ENCODE measurements at places on chromosomes 7 and 10.

DNA sequence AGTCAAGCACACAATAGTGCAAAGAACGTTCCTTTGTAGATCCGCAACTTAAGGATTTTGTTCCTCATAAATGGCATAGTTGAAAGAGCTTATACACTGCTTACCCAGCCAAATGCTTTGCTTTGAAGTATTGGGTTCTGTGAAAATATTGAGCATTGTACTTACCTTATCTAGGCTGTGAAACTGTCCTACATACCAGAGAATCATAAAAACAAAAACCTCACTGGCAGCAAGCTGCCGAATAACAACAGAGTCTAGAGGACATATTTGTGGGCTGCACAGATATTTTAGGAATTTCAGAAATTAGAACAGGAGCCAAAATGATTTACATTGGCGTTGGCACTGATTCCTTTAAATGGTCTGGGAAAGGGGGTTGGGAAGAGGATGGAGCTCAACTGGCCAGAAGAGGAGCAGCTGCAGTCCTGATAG is 174.8 kb downstream of the RTKN2 start:
- DNase-seq = peak; percentile 53

- DNase-seq = no peak
Observed at GRCh38 chr7:158291998-158292397, 295.6 kb downstream of the PTPRN2 start.

- no peak for DNase-seq
Observed at GRCh38 chr10:73907841-73908517, 3.0 kb upstream of the PLAU start.

DNA sequence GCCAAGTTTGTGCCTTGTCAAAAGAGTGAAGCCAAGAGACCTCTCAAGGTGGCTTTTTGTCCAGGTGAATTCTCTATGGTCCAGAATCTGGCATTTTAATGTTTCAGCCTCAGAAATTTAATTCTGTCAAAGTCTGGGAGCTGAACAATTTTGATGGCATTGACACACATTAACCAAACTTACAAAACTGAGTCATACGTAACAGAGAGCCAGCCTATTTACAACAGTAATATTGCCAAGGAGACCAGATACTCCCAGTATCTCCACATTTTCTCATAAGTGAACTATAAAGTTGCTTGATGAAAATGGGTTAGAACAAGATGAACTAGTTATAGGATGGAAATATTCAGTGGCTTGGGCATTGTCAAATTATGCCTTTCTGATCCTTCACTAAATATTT is 43.8 kb downstream of the PDE6C start:
- no peak for DNase-seq

DNA sequence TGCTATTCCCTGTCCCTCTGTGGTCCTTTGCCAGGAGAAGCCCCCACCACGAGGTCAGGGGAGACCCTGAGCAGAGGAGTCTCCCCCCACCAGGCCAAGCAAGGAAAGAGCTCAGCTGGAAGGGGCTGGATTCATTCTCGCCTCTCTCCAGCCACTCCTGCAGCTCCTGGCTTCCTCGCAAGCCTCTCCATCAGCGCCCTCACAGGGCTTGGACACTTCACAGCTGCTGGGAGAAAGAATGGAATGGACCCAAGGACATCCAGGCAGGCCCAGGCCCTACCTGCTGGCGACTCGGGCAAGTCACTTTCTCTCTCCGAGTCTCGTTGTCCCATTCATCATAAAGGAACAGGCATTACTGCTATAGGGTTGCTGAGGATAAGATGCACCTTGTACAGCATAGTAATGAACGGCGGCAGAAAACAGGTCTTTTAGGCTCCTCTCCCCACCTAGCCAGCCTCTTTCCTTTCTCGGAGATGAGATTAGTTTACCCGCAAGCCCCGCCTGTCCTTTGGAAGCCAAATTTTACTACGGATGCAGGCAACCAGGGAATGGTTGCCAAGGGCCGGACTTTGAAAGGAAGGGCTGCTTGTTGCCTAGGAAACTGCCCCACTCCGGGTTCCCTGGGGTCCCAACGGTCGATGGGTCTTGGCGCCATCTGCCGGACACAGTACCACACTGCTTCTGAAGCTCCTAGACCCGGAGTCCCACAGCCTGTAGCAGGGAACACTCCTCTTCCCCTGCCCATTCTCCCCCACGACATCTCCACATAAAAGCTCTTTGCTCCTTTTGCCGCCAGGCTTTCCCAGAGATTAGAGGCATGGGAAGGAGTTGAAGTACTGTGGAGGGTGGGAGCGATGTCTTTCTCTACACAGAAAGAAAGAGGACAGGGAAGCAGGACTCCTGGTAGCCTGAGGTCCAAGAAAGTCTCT is 22.3 kb downstream of the IMPDH1 start:
- peak; percentile 71 for DNase-seq

DNA sequence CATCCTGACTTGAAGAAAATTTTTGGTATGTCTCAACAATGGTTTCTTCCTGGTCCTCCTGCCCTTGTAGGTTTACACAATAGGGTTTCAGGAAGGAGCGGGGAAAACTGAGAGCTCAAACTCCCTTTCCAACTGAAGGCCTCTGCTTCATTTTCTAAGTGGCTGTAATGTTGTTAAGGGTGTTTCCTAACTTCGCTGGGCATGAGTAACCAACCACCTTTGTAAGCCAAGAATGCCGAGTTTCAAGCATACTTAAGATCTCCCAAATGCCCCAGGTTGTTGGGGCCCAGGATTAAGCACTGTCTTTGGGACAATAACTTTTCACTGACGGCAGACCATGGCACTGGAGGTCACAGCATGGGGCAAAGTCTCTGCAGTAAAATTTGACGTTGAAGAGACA is 33.6 kb upstream of the DRGX start:
- no peak for DNase-seq

- no peak for DNase-seq
Observed at GRCh38 chr7:118575393-118575948, 351.0 kb downstream of the ANKRD7 start.

GRCh38 chr7:27890205-27890849 is 150.4 kb downstream of the TAX1BP1 start:
- DNase-seq = no peak

DNA sequence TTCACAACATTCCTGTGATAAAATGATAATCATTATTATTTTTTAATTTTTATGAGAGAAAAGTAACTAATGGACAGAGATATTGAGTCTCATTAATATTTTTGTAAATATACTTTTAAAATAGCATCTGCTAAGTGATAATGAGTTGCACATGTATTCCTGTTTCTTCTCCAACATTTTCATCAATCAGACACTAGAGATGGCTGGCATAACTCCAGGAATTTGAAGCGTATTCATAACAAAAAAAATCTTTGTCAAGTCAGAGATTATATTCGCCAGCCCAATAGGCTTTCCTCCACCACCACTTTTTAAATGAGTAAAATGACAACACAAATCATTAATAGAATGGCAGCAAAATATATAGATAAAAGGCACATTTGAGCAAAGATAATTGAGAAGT is 524.0 kb upstream of the KCND2 start:
- DNase-seq = no peak

DNA sequence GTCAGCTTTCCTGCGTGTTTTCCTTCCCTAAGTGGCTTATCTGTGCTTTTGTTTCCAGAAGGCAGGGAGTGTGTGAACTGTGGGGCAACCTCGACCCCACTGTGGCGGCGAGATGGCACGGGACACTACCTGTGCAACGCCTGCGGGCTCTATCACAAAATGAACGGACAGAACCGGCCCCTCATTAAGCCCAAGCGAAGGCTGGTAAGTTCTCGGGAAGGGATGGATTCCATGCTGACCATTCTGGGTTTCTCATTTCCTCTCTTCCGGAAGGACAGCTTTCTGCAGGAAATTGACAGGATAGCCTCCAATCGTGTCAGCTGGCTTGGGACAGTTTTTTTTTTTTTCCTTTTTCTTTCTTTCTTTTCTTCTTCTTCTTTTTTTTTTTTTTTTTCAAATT is 9.4 kb downstream of the GATA3 start:
- DNase-seq = no peak

- DNase-seq = no peak
Observed at GRCh38 chr7:9603291-9603690, 1169.9 kb downstream of the NXPH1 start.

- DNase-seq = peak; percentile 99
Observed at GRCh38 chr10:97640174-97640867, at the start of gene PI4K2A. PI4K2A (plus strand) TSS chr10:97640671; CDS start chr10:97640743, 72 bp downstream.

GRCh38 chr10:119177708-119178371 is 772 bp downstream of the PRDX3 start:
- DNase-seq = no peak

- no peak for DNase-seq
Observed at GRCh38 chr7:26381476-26382353, 90.1 kb downstream of the SNX10 start.

DNA sequence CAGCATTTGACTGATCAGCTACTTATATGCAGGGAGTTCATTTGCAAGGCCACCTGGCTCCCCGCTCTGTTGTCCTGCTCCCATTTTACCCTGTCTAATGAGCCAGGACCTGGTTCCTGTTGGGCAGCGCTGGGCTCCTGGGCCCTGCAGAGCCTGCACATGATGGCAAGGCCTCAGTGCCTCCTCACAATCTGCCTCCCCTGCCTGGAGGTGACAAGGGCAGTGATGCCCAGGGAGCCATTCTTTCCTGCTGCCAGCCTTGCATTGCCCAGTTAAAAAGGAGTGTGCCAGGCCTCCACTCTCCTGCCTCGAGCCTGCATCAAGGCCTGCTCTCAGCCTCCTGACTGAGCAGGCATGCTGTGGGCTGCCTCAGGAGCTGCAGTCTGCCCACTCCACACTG is 28.5 kb downstream of the CHAT start:
- DNase-seq = no peak

- no peak for DNase-seq
Observed at GRCh38 chr10:121600611-121601010, 2.4 kb upstream of the FGFR2 start.

DNA sequence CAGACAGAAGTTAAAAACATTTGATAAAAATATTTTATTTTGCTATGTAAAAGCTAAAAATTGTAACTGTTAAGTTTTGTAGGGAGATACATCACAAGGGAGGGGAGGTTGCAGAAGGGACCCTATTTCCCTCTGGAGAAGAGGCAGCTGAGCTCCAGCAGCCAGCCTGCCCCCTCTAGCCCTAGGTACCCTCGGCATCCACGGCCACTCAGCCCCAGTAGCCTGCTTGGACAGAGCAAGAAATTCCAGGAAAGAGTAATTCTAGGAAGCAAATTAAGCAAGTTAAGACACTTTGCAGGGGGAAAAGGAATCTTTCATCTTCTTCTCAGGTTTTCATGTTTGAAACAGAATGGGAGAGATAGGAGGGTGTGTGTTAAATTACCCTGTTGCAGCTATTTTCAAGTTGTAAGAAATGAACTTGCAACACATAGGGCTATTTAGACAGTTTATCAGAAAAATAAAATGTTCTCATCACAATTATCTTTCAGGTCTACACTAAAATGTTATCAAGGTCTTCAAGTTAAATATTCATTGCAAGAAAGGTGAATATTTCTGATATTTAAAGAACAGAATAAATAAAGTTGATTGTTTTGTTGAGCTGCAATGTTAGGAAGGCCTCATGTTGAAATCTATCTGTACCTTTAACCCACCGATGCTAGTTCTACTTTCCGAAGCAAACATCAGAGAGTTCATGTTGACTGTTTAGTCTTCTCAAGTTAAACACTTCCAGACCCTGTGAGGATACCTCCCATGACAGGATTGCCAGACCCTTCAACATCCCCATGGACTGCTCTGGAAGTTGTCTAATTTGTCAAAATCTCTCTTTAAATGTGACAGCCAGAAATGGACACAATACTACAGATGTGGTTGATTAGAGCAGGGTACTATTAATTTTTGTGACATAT is 5.5 kb downstream of the SGCE start:
- no peak for DNase-seq

GRCh38 chr10:31362023-31362641 is 43.1 kb downstream of the ZEB1 start:
- no peak for DNase-seq

DNA sequence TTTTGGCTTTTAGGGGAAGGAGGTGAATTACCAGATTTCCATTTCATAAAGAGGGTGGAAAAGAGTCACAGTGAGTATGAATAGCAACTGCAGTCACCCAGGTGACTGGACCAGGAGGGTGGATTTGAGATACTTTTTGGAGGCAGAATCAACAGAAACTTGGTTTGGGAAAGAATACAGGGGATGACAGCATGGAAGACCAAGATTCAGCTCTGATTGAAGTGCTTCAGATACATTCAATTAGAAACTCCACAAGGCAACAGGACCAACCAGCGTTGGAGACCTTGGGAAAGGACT is 83.0 kb downstream of the SGMS1 start:
- DNase-seq = no peak

GRCh38 chr10:28894146-28894545 is 216.8 kb downstream of the BAMBI start:
- no peak for DNase-seq

GRCh38 chr10:96714031-96714590 is 6.2 kb downstream of the PIK3AP1 start:
- no peak for DNase-seq

- no peak for DNase-seq
Observed at GRCh38 chr10:104340111-104340526, 1.9 kb upstream of the ITPRIP start.

DNA sequence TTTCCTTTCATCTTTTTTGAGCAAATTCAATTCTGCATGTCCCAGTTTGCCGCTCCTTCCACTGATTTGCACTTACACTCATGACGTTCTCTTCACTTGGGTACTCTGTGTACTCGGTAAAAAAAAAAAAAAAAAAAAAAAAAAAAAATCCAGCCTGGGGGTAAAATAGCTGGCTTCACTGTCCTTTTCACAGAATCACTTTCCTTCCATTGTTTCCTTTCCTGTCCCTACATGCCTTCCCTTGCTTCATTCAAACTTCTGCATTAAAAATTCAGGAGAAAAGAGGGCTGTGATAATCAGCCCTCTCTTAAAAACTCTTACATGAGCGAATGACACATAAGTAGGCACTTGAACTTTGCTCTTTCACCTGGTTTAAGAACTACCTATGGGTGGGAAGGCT is 8.7 kb downstream of the ANKRD1 start:
- no peak for DNase-seq

DNA sequence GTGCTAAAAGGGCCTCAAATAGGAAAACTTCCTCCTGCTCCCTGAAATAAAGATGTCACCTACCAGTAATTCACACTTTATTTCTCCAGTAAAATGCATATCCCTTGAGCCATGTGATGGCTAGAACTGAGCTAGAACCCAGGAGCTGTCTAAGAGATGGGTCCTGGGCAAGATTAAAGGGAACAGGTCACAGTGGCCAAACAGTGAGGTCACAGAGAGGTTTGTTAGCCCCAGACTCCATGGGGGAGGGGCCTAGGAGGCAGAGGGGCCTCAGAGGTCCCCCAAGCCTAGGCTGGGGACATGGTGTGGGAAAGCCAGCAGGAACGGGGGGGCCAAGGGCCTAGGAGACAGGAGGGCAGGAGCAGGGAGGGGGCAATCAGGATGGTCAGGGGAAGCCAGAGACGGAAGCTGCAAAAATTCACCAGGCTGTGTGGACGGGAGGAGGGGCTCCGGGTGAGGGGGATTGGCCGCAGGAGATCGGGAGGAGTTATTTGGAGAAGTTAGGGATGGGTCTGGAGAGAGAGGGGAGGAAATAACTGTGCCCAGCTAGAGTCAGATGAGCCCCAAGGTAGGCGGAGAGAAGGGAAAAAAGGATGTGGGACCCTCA is 3.3 kb downstream of the FBXO24 start:
- DNase-seq = no peak
